CD4-positive, alpha-beta T cell (primary cell): ENCODE measurements at places on chromosomes 16 and 17. TPM values are rescaled to one million over a fixed set of nuclear protein-coding genes. Genes with fewer than 3 reads are reported as not detected.

The PITPNM3 gene
- 0.41 TPM for total RNA-seq

The HNF1B gene
- total RNA-seq = not detected

DNA sequence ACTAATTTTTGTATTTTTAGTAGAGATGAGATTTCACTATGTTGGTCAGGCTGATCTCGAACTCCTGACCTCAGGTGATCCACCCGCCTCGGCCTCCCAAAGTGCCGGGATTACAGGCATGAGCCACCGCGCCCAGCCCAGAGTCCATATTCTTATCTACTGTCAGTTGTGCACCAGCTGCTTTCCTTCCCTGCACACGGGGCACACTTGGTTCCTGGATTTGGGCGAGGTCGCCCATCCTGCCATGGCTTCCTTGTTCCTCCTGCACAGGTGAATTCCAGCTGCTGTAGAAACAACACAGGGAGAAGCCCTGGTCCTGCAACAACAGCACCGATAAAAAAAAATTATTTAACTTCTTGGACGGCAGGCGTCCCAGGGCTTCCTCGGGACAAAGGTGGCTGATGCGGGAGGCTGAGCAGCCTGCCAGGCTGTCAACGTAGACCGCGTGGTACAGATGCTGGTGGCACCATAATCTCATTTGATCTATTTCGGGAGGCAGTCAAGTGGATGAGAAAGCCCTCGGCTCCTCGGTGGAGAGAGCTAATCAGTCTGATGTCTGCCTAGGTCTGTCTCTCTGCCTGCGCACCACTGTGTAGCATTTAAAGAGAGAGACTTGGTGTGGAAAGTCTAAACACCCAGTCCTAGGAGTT, 19.1 kb downstream of the RGS9 start:
- no peaks in the 10 kb centered on the region for H3K4me1 ChIP-seq
- no peak overlapping the region for H3K4me3 ChIP-seq
- H3K27ac ChIP-seq = no peak overlapping the region
- H3K27me3 ChIP-seq = no peaks in the 10 kb centered on the region

DNA sequence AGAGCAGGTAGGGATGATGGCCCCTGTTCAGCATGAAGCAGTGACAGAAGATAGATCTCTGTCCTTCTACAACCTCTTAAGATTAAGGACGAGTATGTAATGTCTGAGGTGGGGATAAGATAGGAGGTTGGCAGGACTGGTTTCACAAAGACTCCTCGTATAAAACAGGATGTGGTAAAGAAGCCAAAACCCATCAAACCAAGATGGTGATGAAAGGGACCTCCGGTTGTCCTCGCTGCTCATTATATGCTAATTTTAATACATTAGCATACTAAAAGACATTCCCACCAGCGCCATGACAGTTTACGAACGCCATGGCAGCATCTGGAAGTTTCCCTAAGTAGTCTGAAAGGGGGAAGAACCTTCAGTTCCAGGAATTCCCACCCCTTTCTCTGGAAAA, 27.3 kb downstream of the MIS12 start:
- H3K36me3 ChIP-seq = peaks cover 54% of the 10 kb centered on the region
- H3K4me1 ChIP-seq = peaks cover 25% of the 10 kb centered on the region
- H3K27me3 ChIP-seq = no peaks in the 10 kb centered on the region
- DNase-seq = peak; percentile 10
- no peak overlapping the region for H3K4me3 ChIP-seq
- no peak overlapping the region for H3K27ac ChIP-seq

DNA sequence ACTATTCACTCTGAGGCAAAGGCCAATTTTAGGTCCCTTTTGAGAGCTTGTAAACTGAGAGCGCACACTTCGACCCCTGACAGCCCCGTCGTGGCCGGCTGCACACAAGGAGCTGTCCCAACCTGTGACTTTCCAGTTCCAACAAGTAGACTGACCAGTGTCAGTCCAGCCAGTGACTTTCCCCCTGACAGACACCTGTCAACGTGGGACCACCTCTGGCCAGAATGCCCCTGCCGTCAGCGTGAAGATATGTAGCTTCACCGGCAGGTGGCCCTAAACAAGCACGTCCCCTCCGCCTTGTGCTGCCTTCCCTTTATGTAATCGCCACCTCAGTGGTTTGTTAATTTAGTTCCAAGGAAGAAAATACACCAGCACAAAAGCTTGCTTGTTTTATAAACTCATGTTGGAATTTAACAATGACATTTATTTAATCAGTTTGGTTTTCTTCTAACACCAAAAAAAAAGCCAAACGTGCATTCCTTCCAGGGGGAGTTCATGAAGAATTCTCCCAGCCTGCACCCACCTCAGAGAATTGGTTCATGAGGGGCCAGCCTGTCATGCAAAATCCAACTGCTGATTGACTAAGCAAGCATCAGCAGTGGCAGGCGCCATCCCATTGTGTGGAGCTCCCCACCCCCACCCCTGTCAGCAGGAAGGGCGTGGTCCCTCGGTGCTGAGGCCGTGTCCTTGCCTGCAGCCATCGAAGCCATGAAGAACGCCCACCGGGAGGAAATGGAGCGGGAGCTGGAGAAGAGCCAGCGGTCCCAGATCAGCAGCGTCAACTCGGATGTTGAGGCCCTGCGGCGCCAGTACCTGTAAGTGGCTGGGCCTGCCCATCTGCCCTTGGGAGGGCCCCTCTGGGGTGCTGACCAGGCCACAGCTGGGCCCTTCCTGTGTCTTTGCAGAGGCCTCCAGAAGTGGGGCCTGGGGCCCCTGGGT, 33.9 kb downstream of the PLD6 start:
- peaks cover 65% of the 10 kb centered on the region for H3K36me3 ChIP-seq
- no peak overlapping the region for H3K27ac ChIP-seq
- no peak for DNase-seq
- no peaks in the 10 kb centered on the region for H3K27me3 ChIP-seq

The CACNG1 gene
- total RNA-seq = not detected

The SUPT4H1 gene
- total RNA-seq = 46.5 TPM

DNA sequence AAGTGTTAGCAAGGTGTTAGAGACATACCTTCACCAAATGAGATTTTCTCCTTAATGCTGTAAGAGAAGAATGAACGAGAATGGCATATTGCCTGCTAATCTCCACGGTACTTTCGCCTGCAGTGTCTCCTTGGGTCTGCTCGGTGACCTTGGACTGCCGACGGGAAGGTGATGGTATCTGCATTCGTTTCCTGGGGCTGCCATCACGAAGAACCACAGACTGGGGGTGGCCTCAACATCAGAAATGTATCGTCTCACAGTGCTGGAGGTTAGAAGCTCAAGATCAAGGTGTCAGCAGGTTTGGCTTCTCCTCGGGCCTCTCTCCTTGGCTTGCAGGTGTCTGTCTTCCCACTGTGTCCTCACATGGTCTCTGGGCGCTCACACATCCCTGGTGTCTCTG, 86.3 kb upstream of the TNRC6C start:
- H3K36me3 ChIP-seq = no peaks in the 10 kb centered on the region
- H3K27me3 ChIP-seq = no peaks in the 10 kb centered on the region
- peak; percentile 26 for DNase-seq
- H3K27ac ChIP-seq = peak overlapping the region; percentile 53
- peak overlapping the region; percentile 10 for H3K4me3 ChIP-seq
- peaks cover 80% of the 10 kb centered on the region for H3K4me1 ChIP-seq

- peaks cover 49% of the 10 kb centered on the region for H3K4me1 ChIP-seq
- peak overlapping the region; percentile 81 for H3K27ac ChIP-seq
- peak overlapping the region; percentile 83 for H3K4me3 ChIP-seq
- DNase-seq = no peak
- H3K36me3 ChIP-seq = peaks cover 14% of the 10 kb centered on the region
Observed at GRCh38 chr16:30527635-30528178, 1.3 kb upstream of the ZNF768 start.

GRCh38 chr16:13798211-13798610, 121.7 kb upstream of the ERCC4 start:
- no peaks in the 10 kb centered on the region for H3K36me3 ChIP-seq
- no peak overlapping the region for H3K27ac ChIP-seq
- DNase-seq = no peak
- H3K4me3 ChIP-seq = no peak overlapping the region
- no peaks in the 10 kb centered on the region for H3K4me1 ChIP-seq

DNA sequence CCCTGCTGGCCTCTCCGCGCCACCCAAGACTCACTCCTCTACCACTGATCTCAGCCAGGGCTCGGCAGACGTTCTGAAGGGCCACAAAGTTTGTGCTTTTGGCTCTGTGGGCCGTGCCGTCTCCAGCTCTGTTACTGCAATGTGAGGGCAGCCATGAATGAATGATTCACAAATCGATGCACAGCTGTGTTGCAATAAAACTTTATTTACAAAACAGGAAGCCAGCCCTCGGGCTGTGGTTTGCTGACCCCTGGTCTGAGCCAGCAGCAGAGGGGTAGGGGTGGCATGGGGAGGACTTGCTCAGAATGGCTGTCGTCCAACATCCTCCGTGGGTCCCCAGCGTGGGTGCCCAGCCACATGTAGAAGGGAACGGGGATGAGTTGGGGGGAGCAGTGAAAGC, 63.0 kb upstream of the PVALEF start:
- H3K4me1 ChIP-seq = peaks cover 34% of the 10 kb centered on the region
- no peak overlapping the region for H3K27ac ChIP-seq
- no peak for DNase-seq
- H3K27me3 ChIP-seq = no peaks in the 10 kb centered on the region

- no peak overlapping the region for H3K27ac ChIP-seq
- H3K4me3 ChIP-seq = no peak overlapping the region
- H3K27me3 ChIP-seq = no peaks in the 10 kb centered on the region
- DNase-seq = no peak
- H3K36me3 ChIP-seq = no peaks in the 10 kb centered on the region
Observed at GRCh38 chr16:81321536-81321935, 6.8 kb downstream of the GAN start.

DNA sequence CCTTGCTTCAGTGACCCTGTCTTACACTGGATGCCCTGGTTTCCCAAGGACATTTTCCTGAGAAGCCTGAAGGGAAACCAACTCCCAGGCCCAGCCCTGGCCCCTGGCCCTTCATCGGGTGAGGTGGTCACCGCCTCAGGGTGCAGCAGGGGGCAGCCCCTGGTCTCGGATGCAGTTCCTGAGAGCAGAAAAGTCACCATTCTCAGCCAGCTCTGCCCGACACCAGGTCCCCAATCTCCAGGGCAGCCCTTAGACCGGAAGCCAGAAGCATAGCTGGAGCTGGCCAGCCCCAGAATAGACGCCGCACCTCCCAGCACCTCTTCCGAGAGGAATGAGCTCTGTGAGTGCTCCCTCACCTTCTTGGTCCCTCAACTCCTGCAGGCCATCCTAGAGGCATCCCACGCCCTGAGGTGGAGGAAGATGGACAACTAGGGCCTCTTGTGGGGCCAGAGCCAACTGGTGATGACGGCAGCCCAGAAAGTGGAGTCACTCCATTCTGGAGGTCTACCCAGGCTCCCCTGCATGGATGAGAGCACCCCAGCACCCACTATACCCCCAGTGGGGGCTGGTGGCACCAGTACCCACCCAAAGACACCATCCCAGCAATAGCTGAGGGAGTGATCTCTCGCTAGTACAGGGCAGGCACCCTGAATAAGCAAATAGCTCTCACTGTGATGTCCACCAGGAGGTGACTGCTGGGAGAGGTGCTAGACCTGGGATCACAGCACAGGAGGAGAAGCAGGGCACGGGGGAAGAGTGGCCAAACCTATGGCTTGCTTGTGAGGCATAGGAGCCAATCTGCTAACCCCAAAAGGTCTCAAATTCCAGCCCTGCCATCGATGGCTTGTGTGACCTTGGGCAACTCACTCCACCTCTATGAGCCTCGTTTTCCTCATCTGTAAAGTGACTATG, 56.2 kb downstream of the TK2 start:
- no peak overlapping the region for H3K4me3 ChIP-seq
- H3K27ac ChIP-seq = no peak overlapping the region
- no peaks in the 10 kb centered on the region for H3K27me3 ChIP-seq
- H3K36me3 ChIP-seq = no peaks in the 10 kb centered on the region
- H3K4me1 ChIP-seq = no peaks in the 10 kb centered on the region

- peak; percentile 89 for DNase-seq
- H3K4me1 ChIP-seq = peaks cover 22% of the 10 kb centered on the region
- H3K4me3 ChIP-seq = peak overlapping the region; percentile 81
- peak overlapping the region; percentile 50 for H3K27ac ChIP-seq
Observed at GRCh38 chr16:57984443-57985203, 13.7 kb upstream of the CNGB1 start.

- H3K27ac ChIP-seq = no peak overlapping the region
- peaks cover 2% of the 10 kb centered on the region for H3K4me1 ChIP-seq
- no peaks in the 10 kb centered on the region for H3K27me3 ChIP-seq
- peaks cover 3% of the 10 kb centered on the region for H3K36me3 ChIP-seq
Observed at GRCh38 chr17:57471868-57472368, 215.6 kb downstream of the MSI2 start.

The ZG16 gene
- total RNA-seq = not detected

GRCh38 chr16:11034481-11034931, 90.1 kb downstream of the CLEC16A start:
- DNase-seq = no peak
- no peaks in the 10 kb centered on the region for H3K27me3 ChIP-seq
- H3K27ac ChIP-seq = no peak overlapping the region
